Activated CD8-positive, alpha-beta T cell treated with anti-CD3 and anti-CD28 coated beads, Interleukin-2, amount 10 ng/mL, durations not matched to agents 7 days and 5 days (primary cell): ENCODE measurements at places on chromosomes 1 and 21. TPM values are rescaled to one million over a fixed set of nuclear protein-coding genes. Genes with fewer than 3 reads are reported as not detected.

DNA sequence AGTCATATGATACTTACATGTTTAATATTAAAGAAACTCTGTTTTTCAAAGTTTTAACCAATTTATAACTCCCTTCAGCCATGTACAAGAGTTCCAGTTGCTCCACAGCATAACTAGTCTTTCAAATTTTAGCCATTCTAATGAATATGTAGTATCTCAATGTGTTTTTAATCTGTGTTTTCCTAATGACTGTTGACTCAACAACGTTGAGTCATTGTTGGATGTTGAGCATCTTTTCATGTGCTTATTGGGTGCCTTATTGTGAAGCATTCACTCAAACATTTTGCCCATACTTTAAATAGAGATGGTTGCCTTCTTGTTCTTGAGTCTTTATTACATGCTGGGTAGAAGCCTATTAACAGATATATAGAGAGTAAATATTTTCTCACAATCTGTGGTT, 240.2 kb upstream of the LYPLAL1 start:
- H3K36me3 ChIP-seq: no peaks in the 10 kb centered on the region
- no peaks in the 10 kb centered on the region for H3K4me1 ChIP-seq
- H3K4me3 ChIP-seq: no peak overlapping the region
- H3K27me3 ChIP-seq: no peaks in the 10 kb centered on the region
- no peak for DNase-seq
- no peak overlapping the region for H3K27ac ChIP-seq

DNA sequence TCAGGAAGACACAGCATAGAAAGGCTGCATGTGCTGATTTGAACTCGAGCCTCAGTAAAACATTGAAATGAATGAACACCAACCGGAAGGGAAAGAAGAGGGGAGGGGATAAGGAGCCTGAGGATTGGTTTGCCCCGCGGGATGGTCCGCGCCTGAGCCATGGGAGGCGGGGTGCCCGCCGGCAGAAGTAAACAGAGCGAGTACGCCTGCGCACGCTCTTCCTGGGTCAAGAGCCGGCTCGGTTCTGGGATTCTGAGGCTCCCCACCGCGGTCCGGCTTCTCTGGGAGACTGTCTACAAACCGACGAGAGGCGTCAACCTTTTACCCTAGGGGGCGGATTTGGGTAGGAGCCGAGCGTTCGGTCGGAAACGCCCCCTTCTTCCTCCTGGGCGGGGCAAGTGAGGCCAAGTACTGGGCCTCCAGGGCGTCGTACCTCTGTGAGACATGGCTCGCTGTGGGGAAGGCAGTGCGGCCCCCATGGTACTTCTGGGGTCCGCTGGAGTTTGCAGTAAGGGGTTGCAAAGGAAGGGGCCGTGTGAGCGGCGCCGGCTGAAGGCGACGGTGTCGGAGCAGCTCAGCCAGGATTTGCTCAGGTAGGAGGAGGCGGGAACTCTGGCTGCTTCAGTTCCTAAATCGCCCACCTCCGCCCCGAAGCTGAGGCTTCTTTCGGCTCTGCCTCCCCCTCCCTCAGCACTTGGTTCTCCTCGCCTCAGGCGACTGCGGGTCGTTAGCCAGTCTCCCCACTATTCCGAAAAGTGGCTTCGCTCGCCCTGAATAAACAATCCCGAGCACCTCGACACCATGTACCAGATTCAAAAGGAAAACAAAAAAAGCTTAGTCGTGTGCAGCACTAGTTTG, at the start of gene BTBD8:
Gene BTBD8, plus strand, starts transcription at position 218 of the 858 bp plus-strand sequence. Its CDS starts 227 bp downstream, at position 445.
- DNase-seq: peak; percentile 91
- H3K27me3 ChIP-seq: no peaks in the 10 kb centered on the region
- H3K4me1 ChIP-seq: peaks cover 12% of the 10 kb centered on the region
- no peaks in the 10 kb centered on the region for H3K36me3 ChIP-seq
- peak within 1 kb of the TSS; percentile 96 for H3K4me3 ChIP-seq

GRCh38 chr1:21875621-21876063, 61.5 kb downstream of the HSPG2 start:
- H3K36me3 ChIP-seq: no peaks in the 10 kb centered on the region
- no peak overlapping the region for H3K4me3 ChIP-seq
- no peak for DNase-seq
- no peaks in the 10 kb centered on the region for H3K4me1 ChIP-seq
- H3K27me3 ChIP-seq: no peaks in the 10 kb centered on the region

GRCh38 chr1:54763816-54764132, 549 bp downstream of the PARS2 start:
- H3K4me1 ChIP-seq: peaks cover 18% of the 10 kb centered on the region
- peak overlapping the region; percentile 93 for H3K27ac ChIP-seq
- no peaks in the 10 kb centered on the region for H3K27me3 ChIP-seq
- H3K4me3 ChIP-seq: peak overlapping the region; percentile 94

NFIA gene
- 0.66 TPM for total RNA-seq
